ENCODE measurements at places on chromosomes 1 and 21.

DNA sequence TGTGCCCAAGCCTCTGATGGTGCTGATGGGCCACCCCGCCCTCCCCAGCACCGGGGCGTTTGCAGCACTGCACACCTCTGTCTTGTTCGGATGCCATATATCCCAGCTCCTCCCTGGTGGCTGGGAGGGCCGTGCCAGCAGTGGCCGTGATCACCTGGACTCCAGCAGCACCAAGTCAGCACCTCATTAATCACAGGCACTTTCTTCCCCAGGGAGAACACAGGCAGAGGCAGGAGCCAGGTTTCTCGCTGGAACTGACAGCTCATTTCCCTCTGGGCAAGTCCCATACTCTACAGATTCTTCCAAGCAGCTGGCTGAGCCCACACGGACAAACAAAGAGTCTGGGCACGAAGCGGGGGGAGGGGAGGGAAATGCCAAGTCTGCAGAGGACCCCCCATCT, 141.7 kb upstream of the EDN2 start:
- DNase-seq, result no peak

GRCh38 chr1:37670133-37670532, 22.2 kb upstream of the CDCA8 start:
- no peak for DNase-seq

DNA sequence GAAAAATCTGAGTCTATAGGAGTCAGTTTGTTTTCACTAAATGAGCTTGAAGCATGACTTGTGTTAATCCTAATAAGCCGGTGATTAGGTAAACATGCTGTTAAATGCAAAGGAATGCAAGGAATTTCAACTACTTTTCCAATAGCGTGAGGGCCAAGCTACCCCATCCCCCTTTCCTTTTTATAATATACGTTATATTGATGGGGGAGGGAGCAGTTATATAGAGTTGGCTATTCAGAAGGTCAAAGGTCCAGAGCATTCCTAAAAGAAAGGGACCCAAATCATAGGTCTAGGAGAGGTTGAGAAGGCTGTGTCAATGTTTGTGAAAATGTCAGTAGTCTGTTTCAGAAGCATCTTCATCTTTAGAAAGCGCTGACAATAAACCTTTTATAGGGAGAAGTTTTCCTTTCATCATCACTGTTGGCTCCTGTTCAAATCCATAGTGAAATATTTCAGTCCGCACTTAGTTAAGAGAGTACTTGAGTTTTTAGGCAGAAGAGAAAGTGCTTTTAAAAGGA, 3.8 kb downstream of the CCN1 start:
- DNase-seq, result no peak

DNA sequence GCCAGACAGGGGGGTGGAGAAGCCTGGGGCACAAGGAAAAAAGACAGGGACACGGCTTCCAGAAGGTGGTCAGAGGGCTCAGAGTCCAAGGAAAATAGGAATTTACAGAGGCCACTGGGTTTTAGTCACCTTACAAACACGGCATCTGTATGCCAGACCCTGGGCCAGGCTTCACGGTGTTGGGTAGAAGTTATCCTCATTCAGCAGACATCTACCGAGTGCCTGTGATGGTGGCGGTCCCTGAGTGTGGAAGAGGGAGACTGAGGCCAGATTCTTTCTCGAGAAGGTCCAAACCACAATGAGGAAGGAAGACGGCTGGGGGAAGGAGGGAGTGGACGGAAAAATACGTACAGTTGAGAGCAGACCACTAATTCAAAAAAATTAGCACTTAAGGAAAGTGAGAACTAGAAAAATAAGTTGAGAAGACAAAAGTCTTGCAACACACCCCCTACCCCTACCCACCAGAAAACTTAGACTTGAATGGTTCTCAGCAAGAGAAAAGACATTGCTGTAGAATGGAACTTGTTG, 864 bp upstream of the BTG2 start:
- no peak for DNase-seq

GRCh38 chr1:2583331-2583791, 3.2 kb upstream of the PRXL2B start:
- DNase-seq, result no peak

DNA sequence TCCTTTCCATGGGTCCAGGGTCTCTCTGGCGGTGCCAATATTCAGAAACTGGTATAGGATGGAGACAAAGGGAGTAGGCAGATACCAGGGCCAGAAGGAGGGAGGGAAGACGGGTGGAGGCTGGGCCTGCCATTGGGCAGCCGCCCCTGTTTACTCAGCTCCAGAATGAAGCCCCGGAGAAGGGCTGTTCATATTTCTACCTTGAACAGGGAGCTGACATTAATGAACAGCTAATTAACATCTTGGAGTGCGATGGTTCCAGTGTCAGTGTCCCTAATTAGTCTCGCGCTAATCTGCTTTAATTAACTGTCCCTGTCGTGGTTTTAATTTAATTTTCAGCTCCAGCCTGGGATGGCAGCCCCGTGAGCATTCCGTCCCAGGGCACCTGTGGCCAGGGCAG, 113.8 kb downstream of the EPHB2 start:
- DNase-seq, result no peak

All from NCI-H1694 (cell line).